ENCODE measurements at places on chromosomes 2 and 18.

- no peak for DNase-seq
These were observed 8.0 kb downstream of the TEX261 start for GRCh38 chr2:70986499-70987189.

GRCh38 chr2:64331114-64331645 is 122.8 kb upstream of the LGALSL start:
- DNase-seq = no peak

GRCh38 chr2:148218326-148219075 is 197.6 kb downstream of the MBD5 start:
- DNase-seq = no peak

GRCh38 chr2:5052905-5053304 is 639.3 kb upstream of the SOX11 start:
- DNase-seq = no peak

GRCh38 chr2:8332646-8333045 is 349.2 kb upstream of the ID2 start:
- DNase-seq = no peak

- no peak for DNase-seq
These were observed 485.4 kb upstream of the SLC8A1 start for GRCh38 chr2:40937284-40937683.

- no peak for DNase-seq
These were observed 78.7 kb upstream of the RGPD5 start for GRCh38 chr2:109715313-109715805.

DNA sequence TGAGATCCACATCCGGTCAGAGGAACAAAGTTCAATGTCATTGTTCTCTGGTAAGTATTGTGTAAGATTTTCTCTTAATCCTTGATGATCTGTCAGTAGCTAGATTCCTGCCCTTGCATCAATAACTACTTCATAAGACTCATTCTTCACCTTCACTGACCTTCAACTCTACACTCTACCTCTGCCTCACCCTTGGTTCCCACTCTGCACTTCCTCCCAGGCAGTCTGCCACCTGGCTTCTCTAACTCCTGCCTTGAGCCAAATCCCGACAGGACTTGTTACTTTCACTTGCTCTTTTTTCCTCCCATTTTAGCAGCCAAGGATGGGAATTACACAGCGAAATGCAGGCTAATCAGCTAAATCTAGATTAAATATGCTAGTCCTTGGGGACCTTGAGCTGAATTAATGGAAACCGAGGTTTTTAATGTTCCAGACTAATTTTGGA is 190.7 kb downstream of the DLGAP1 start:
- DNase-seq = no peak

- DNase-seq = no peak
These were observed 120.8 kb downstream of the MEIS1 start for GRCh38 chr2:66555501-66556324.

GRCh38 chr18:5288517-5288935 is 7.0 kb downstream of the ZBTB14 start:
- DNase-seq = no peak

DNA sequence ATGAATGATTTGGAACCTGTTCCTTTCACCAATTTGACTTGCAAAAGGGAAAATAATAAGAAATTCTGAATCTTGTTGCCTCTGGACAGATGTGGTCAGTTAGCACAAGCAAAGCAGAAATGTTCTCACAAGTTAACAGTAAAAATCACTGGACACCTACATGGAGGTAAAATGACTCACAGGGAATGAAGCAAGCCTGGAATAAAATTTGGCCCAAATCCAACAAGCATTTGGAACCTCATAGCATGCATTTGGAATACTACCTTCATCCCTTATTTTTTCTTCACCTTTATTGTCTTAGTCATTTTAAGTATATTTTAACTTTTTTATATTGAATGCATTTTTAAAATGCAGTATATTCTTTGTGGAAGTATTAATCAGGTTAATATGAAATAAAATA is 602.9 kb downstream of the ARHGAP15 start:
- DNase-seq = no peak

DNA sequence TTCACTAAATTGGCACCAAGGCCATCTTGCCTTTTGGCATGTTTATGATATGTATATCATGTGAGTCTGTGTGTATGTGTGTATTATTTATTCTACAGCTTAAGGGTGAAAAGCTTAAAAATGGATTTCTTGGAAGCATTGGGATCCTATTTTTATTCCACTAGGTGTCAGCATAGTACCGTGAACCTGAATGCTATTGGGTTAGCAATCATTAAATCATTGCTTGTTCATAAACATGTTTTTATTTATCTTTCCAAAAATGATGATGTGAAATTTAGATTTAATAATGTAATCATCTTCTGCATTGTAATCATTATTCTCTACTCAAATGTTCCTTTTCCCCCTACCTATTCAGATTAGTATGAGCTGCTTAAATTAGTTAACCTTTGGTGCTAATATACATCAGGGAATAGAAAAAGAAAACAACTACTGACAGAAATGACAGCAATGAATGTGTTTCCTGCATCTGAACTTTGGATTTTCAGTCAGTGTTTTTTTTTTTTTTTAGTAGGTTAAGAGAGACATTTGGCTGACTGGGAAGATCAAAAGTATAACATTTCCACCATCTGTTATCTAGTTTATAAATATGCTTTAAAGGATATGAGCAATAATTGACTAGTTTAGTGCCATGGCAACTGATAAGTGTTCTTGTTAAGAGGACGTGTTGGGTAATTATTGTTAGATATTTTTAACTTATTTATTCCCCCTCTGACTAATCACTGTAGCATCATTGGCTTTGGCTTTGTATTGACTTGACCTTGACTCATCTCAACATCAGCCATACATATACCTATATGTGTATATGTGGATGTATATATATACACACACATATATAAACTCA is 14.1 kb upstream of the ZSWIM2 start:
- DNase-seq = no peak

GRCh38 chr18:12398625-12399024 is 9.1 kb upstream of the PRELID3A start:
- no peak for DNase-seq

DNA sequence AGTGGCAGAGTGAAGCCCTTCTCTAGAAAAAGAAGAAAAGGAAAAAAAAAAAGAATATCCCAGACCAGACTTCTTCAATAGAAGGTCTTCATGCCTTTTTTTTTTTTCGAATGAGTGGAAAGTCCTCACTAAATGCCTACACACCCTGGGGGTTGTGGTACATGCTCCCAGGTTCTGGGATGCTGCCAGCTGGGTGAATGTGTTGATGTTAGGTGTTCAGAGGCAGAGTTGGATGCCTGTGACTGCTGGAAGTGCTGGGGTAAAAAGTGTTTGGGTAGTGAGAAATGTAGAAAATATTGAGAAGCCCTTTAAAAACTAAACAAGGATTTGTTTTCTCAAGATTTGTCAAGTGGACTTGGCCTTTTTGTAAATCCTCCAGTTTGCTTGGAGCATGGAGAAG is 318.6 kb downstream of the SLC4A3 start:
- no peak for DNase-seq

GRCh38 chr18:3623769-3624545 is 174.0 kb downstream of the TGIF1 start:
- DNase-seq = no peak

DNA sequence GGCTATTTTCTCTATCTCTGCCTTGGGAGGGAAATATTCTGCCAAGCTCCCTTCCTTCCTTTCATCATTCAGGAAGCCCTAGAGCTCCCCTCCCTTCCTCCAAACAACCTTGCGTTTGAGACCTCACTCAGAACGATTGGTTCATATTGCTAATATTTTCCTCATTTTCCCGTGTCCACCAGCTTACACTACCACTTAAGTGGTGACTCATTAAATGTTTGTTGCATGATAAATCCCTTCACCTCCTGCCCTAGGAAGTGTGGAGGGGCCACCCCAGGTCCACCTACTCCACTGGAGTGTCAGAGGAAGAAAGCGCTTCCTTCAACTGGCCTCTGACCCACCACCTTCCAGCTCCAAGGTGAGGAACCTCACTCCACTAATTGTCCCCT is 2.3 kb upstream of the LPIN2 start:
- no peak for DNase-seq

- no peak for DNase-seq
These were observed 93.8 kb downstream of the CMPK2 start for GRCh38 chr2:6771634-6772611.

DNA sequence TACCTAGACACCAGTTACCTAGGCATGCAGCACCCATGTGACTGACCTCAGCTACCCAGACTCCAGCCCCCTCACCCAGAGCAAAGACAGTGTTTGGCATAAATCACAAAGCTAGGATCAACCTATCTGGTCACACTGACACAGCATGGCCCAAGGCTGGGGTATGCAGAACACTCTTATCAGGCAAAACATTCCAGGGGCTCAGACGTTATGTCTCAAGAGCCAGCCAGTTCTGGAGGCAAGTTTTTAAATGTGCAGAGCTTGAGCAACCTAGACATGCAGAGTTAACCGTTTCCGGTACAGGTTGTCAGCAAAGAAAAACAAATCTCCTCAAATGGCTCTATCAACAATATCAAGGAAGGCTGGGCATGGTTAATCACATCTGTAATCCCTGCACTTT is 92.8 kb downstream of the AP1S3 start:
- no peak for DNase-seq

DNA sequence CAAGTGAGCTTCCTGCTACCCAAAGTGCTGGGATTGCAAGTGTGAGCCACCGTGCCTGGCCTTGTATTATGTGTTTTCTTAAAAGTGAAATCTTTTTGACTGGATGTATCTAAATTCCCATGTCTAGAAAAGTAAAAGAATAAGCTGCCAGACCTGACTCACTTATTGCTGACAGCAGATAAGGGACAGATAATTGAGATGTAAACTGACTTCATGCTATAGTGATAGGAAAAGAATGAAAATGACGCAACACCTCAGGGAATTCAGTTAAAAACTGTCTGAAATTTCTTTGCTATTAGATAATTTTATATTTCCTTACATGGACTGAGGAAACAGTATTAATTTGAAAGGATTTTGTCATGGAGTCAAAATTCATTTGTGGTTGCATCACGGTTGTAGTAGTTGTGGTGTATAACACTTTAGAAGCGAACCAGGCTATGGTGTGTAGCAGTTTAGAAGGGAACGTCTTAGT is 19.4 kb downstream of the TTC27 start:
- DNase-seq = no peak

DNA sequence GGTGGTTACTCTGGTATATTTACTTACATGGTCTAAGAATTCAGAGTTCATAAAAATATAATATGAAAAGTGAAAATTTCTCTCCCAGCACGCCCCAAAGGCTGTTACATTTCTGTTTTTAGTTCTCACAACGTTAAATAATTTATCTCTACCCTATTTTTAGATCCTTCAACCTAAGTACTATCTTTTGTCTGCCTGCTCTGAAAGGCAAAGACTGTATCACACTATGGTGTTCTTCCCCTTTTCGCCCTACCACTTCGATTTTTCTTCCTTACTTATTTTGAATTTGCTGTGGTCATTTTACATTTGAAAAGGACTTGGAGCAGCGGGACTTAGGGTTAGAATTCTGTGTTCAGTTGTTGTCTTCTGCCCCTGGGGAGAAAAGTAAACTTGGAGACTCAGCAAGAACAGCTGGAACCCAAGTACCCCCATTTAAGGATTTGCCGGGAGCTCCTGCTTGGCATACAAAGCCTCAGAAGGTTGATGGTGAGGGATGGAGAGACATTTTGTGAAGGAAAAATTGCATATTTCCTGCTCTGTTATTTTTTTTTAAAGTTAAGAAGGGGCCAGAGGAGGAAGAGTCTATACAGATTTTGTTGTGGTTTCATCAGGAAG is 19.0 kb downstream of the ADAM23 start:
- DNase-seq = no peak
